ENCODE measurements at places on chromosomes 6 and 20.

GRCh38 chr6:39791850-39792539, at the start of gene DAAM2:
TSS of gene DAAM2 (plus strand) at chr6:39792376. CDS start at chr6:39856303, 63,927 bp downstream.
- DNase-seq: peak; percentile 84

- peak; percentile 38 for DNase-seq
These were observed 4.4 kb upstream of the STX16 start for GRCh38 chr20:58646703-58647102.

DNA sequence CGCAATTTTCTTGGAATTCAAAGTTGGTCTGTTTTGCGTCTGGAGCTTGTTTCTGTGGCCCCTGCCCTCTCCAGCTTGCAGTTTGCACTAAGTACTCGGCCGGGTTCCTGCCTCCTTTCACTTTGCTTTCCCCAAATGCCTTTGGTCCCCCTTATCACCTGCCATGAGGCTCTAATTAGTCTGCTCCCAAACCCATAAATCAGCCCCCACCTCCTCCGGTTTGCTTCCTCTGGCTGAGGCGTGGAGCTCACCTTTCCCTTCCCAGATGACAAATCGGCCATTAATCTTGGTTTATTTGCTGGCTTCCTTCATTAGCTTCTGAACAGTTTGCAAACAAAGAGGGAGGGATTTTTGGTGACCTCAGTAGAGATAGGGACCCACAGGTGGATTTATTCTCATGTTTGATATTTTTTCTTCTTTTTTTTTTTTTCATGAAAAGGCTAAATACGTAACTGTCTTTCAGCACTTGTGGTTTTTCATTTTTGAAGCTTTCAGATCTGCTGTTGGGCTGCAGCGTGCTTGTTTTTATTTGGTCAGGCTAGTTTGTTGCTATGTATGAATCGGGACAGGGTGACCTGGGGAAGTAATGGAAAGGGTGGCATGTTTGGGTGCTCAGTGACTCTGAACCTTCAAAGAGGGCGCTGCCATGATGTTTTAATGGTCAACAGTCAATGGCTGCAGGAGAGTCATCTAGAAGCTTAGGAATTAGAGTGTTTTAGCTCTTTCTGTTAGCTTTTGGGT, 121.7 kb upstream of the JAG1 start:
- DNase-seq: no peak

DNA sequence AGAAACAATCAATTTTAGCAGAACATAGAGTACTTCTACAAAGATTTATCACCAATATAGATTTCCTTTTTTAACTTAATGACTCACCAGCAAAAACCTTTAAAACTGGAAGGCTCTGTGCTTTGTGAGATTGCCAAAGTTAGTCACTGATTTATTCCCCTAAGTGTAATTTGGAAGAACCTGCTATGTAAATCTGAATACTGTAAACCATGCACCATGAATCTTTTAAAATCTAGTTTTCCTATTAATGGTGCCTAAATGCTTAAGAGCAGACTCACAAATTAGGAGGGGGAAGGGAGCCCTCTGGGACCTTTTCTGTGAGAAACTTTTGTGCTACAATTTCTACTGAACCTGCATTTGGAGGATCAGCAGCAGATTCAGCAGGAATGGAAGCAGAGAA, 57.8 kb upstream of the PNRC1 start:
- no peak for DNase-seq

DNA sequence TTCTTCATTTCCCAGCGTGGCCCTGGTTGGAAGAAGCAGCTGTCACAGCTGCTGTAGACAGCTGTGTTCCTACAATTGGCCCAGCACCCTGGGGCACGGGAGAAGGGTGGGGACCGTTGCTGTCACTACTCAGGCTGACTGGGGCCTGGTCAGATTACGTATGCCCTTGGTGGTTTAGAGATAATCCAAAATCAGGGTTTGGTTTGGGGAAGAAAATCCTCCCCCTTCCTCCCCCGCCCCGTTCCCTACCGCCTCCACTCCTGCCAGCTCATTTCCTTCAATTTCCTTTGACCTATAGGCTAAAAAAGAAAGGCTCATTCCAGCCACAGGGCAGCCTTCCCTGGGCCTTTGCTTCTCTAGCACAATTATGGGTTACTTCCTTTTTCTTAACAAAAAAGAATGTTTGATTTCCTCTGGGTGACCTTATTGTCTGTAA, 292.7 kb downstream of the ESR1 start:
- peak; percentile 63 for DNase-seq

- no peak for DNase-seq
These were observed 321.5 kb upstream of the TBX18 start for GRCh38 chr6:85085875-85086274.

DNA sequence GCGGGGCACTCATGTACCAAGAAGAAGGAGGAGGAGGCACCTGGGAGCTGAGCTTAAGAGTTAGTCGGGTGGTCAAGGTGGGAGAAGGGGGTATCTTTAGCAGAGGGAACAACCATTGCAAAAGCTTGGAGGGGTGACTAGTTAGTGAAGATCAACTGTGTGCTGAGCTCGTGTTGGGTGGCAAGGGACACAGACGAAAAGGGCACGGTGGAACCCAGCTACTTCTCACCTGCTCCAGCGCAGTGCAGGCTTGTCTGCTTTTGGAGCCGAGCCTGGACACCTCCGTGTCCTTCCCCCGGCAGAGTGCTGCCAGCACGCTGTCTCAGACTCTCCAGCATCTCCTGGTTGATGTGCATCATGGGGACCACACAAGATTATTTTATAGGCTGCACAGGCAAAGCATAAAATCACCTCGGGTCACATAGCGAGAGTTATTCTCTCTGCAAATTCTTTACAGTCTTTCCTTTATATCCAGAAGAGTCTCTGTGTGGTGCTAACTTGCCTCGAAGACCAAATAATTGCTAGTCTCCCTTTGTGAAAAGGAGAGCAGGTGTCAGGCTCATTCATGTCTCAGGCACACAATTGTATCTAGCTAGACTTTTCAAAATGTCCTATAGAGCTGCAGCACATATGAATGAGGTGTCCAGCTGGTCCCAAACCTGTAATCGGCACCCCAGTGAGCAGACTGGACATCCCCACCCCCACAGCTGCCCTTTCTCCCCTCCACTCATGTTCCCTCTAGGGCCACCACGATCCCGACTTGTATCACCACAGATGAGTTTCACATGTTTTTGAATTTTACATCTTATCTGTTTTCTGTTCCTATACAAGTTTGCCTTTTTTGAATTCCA, 123.4 kb downstream of the CEBPB start:
- no peak for DNase-seq

GRCh38 chr6:55869674-55870073, 5.7 kb downstream of the BMP5 start:
- DNase-seq: no peak

DNA sequence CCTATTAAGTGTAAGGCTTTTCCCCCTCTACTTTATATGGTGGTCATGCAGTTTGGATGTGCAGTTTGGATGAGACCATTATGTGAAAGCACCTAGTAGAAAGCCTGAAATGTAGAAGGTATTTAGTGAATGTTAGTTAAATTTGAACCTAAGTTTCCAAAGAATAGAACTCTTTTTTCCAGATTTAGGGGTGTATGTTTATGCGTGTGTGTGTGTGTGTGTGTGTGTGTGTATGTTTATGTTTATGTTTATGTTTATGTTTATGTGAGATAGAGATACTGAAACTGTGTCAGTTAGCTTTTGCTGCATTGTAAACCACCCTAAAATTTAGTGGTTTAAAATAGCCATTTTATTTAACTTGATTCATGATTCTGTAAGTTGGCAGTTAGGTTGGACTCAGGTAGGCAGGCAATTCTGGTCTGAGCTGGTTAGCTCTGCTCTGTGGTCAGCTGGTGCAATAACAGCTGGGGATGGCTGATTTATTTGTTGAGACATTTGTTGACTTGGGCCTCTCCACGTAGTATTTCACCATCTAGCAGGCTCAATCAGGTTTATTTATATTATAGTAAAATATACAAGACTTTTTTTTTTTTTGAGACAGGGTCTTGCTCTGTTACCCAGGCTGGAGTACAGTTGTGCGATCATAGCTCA, 54.0 kb downstream of the STK4 start:
- DNase-seq: no peak

GRCh38 chr6:108341372-108341771, 46.5 kb downstream of the AFG1L start:
- DNase-seq: no peak

DNA sequence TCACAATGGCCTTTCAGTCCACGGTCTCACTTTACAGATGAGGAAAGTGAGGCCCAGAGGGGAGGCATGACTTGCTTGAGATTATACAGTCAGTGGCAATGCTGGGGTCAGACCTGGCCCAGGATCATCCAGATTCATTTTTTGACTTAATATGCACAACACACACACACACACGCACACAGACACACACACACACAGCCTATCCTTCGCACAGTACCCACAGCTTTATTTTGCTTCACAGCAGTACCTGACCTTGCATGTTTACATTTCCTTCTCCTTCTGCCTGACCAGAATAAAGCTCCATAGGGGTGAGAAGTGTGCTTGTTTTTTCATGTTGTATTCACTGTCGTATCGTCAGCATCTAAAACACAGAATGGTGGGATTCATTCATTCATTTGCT, 79.8 kb downstream of the VEGFA start:
- DNase-seq: no peak

DNA sequence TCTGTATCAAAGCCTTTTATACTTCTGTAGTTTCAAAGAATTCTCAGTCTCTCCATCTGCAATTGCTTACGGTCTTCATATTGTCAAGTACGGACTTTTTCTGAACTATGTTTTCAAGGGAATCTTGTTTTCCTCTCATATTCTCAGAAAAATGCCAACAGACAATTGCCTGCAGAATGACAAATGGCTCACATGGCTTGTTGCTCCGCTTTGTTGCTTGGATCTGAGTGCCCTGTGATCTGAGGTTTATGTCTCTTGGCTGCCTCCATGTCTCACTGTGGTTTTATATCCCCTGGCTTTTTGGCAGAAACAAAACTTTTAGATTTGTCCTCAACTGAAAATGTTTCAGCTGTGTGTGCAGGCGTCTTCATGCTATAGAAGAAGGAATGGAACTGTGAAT, 285.4 kb upstream of the CHD6 start:
- no peak for DNase-seq

All from right forelimb (tissue), 1 donor.